Liver (tissue), 10 donors: ENCODE measurements at places on chromosomes 2 and 18. TPM values are rescaled to one million over a fixed set of nuclear protein-coding genes. Genes with fewer than 3 reads are reported as not detected.

DNA sequence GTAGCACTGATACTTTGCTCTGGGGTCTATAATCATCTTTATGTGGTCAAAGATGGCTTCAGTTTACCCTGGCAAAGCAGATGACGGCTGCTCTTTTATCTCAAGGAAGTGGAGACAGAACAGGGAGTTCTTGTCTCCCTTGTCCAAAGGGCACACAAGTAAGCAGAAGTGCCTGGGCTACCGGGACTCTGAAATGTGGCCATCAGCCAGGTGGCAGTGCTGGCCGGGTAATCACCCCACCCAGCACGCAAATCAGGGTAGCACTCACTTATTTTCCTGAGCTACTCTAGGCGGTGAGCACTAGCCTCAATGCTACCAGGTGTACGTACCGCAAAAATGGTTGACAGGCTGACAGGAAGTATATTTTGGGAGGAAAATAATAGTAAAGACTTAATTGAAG, 119.7 kb upstream of the ETAA1 start:
- DNase-seq: no peak

DNA sequence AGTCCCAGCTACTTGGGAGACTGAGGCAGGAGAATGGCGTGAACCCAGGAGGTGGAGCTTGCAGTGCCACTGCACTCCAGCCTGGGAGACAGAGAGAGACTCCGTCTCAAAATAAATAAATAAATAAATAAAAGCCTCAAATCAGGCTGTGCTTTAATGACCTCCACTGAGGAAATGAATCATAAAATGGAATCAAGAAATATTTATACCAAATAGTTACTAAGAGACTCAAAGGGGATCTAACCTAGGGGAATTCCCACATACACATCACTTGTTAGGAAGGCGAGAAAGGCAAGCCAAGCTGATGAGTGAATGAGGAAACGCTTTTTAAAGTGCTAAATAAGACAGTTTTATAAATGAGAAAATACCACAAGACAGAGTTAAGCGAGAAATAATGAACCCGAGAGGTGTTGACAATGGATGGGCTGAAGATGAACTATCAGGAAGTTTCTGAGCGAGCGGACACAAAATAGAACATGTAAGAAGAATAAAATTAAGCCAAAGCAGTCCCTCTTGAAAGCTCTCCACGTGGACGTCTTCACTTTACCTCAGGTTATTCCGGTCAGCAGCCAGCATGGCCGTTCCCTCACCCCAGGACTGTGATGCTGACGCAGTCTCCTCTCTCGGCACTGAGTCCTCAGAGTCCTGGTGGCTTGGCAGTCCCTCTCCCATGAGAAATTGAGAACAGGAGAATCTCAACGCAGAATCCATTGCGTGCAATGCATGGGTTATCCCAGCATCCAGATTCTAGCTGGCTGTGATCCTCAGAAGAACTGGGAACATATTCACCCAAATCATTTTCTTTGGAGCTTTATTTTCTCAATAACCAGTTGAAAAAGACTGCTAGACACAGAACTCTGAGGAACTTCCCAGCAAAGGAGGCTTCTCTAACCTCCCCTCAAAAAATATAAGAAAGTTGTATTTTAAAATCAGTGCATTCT, 22.3 kb downstream of the PXDN start:
- DNase-seq: no peak

The UPP2 gene
- polyA plus RNA-seq: 1.5 TPM

- DNase-seq: no peak
Observed at GRCh38 chr2:230877116-230877758, 12.5 kb downstream of the ITM2C start.

The WDFY1 gene
- 12.0 TPM for polyA plus RNA-seq

- DNase-seq: no peak
Observed at GRCh38 chr2:2059199-2059598, 271.9 kb downstream of the MYT1L start.

DNA sequence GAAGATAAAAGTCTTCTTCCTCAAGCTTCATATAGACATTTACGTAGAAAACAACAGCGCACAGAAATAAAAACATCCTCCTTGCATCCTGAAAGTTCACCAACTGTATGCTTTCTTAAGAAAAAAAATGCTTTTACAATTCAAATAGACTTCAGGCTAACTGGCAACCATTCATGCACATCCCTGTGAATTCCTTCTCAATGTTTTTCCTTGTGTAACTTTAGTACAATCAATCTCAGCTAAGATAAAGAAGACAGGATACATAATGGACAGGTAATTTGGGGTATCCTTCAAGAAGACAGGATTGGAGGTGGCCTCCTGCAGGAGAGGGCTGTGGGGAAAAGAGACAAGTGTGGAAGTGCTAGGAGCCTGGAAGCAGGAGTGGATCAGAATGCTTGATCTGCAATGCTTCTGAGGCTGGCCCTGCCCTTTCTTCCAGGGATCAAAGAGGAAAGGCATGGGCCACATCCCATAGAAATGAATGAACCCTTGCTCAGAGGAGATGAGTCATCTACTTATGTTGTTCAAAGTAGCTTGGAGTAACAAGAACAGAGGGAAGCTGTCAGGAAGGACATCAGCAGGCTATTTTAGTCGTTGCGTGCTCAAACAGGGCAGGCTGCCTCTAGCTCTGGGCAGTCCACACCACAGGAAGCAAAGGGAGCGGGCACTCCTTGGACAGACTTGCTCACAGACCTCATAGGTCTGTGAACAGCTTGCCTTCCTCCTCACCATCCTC, 126.6 kb downstream of the TMEM131 start:
- DNase-seq: no peak

- no peak for DNase-seq
Observed at GRCh38 chr2:204401114-204401513, 144.2 kb upstream of the PARD3B start.

DNA sequence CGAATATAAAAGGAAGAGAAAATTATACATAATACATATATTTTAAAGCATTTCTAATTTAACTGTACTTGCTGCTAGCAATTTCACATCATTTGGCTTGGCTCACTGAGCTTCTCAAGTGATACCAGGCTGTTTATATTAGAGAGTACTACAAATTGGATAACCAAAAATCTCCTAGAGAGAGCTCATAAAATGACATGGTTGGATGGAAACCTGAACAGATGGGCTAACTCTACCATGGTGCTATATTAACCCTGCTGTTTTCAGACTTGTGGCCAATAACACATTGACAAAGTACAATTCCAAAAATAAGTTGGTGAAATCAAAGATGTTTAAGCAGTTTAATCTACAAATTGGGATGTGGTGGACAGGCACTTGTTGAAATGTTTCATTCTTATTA, 364.4 kb upstream of the GCFC2 start:
- no peak for DNase-seq

- DNase-seq: no peak
Observed at GRCh38 chr2:126620302-126620701, 35.7 kb upstream of the GYPC start.
